Liver (tissue), 10 donors: ENCODE measurements at places on chromosomes 3 and 15. TPM values are rescaled to one million over a fixed set of nuclear protein-coding genes. Genes with fewer than 3 reads are reported as not detected.

- H3K4me1 ChIP-seq = no peaks in the 10 kb centered on the region
- H3K4me3 ChIP-seq = no peak overlapping the region
- H3K27me3 ChIP-seq = no peaks in the 10 kb centered on the region
- peaks cover 9% of the 10 kb centered on the region for H3K36me3 ChIP-seq
- no peak for DNase-seq
These were observed 64.2 kb downstream of the CYFIP1 start for GRCh38 chr15:22915866-22916515.

Gene ATP13A4
- polyA plus RNA-seq = 0.35 TPM

DNA sequence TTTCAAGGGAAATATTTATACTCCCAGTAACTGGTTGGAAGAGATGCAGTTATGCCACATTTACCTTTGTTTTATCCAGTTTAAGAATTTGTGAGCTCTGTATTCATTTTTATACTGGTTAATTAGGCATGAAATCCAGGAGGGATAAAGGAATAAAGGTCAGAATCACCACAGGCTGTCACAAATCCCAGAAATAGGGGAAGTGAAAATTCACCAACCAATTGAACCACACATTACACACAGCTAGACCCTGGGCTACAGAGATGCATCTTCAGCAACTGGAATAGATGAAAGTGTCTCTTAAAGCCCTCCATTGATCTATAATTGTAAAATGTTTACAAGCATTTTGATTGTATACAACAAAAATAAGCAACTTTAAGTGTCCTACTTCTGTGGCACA, 18.5 kb downstream of the SERPINI1 start:
- DNase-seq = no peak

Gene HACD3
- polyA plus RNA-seq = 89.1 TPM

GRCh38 chr3:167858865-167859264, 123.3 kb downstream of the SERPINI1 start:
- no peak overlapping the region for H3K27ac ChIP-seq
- H3K27me3 ChIP-seq = no peaks in the 10 kb centered on the region
- no peak for DNase-seq
- no peaks in the 10 kb centered on the region for H3K36me3 ChIP-seq
- peaks cover 8% of the 10 kb centered on the region for H3K4me1 ChIP-seq

Gene GP5
- polyA plus RNA-seq = 0.15 TPM

DNA sequence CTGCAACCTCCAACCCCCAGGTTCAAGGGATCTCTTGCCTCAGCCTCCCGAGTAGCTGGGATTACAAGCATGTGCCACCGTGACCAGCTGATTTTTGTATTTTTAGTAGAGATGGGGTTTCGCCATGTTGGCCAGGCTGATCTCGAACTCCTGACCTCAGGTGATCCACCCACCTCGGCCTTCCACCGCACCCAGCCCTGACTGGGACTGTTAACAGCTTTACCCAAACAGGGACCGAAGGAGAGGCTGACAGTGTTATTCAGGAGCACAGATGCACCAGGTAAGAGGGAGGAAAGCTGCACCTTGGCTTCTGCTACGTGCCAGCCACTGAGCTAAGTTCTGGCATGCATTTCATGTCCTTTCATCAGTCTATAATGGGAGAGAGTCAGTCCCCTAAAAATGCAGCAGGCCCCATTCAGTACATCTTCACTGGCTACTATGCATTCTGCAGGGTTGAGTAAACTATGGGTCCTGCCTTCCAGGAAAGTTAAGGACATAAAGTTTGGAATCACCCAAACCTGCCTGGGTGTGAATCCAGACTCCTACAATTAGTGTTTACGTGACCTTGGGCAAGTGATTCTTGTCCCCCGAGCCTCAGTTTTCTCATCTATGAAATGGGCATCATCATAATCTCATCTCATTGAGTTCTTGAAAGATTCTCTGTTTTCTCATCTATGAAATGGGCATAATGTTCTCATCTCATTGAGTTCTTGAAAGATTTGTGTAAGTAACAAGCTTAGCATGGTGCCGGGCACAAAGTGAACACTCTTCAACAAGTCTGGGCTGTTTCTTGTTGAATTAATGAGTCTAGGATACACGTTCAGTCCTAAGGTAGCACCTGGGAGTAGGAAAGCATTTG, 82.2 kb downstream of the CPN2 start:
- peak overlapping the region; percentile 96 for H3K27ac ChIP-seq
- H3K27me3 ChIP-seq = no peaks in the 10 kb centered on the region
- no peak for DNase-seq
- no peak overlapping the region for H3K4me3 ChIP-seq
- H3K4me1 ChIP-seq = peaks cover 42% of the 10 kb centered on the region

- no peak for DNase-seq
- peak overlapping the region; percentile 57 for H3K4me3 ChIP-seq
- H3K36me3 ChIP-seq = no peaks in the 10 kb centered on the region
- peak overlapping the region; percentile 61 for H3K27ac ChIP-seq
- peaks cover 15% of the 10 kb centered on the region for H3K4me1 ChIP-seq
- H3K27me3 ChIP-seq = no peaks in the 10 kb centered on the region
These were observed 535 bp downstream of the MCTP2 start for GRCh38 chr15:94231723-94232468.

Gene ANKRD34C
- not detected for polyA plus RNA-seq

DNA sequence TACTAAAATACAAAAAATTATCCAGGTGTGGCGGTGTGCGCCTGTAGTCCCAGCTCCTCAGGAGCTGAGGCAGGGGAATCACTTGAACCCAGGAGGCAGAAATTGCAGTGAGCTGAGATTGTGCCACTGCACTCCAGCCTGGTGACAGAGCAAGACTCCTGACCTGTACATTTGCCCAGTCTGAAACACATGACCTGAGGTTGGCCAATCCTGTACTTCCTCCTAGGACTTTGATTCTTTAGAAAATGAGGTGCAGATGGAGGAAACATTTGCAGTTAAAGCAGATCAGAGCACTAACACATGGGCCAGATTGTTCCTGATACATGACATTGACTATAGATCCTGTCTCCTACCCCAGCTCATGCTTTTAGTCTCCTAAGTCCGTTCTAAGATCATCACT, 28.9 kb upstream of the LPP start:
- no peaks in the 10 kb centered on the region for H3K4me1 ChIP-seq
- DNase-seq = no peak
- no peaks in the 10 kb centered on the region for H3K36me3 ChIP-seq

DNA sequence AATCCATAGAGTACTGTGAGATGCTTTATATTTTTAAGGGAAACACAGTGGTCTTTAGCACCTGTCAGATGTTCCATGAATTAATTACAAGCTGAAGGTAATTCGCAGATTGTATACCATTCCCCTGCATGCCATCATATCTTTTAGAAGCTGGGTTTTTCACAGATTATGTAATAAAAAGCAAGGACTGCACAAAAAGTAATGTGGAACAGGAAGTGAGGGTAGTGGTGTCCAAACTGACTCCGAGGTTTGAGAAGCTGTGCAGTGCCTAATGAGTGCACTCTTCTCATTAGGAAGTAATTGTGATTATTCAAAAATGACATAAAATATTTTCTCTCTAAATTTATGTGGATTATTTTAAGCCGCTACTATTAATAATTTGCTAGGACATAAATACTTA, 123.2 kb downstream of the GOLIM4 start:
- H3K4me3 ChIP-seq = no peak overlapping the region
- H3K36me3 ChIP-seq = no peaks in the 10 kb centered on the region
- H3K4me1 ChIP-seq = no peaks in the 10 kb centered on the region
- no peak for DNase-seq
- H3K27ac ChIP-seq = no peak overlapping the region

DNA sequence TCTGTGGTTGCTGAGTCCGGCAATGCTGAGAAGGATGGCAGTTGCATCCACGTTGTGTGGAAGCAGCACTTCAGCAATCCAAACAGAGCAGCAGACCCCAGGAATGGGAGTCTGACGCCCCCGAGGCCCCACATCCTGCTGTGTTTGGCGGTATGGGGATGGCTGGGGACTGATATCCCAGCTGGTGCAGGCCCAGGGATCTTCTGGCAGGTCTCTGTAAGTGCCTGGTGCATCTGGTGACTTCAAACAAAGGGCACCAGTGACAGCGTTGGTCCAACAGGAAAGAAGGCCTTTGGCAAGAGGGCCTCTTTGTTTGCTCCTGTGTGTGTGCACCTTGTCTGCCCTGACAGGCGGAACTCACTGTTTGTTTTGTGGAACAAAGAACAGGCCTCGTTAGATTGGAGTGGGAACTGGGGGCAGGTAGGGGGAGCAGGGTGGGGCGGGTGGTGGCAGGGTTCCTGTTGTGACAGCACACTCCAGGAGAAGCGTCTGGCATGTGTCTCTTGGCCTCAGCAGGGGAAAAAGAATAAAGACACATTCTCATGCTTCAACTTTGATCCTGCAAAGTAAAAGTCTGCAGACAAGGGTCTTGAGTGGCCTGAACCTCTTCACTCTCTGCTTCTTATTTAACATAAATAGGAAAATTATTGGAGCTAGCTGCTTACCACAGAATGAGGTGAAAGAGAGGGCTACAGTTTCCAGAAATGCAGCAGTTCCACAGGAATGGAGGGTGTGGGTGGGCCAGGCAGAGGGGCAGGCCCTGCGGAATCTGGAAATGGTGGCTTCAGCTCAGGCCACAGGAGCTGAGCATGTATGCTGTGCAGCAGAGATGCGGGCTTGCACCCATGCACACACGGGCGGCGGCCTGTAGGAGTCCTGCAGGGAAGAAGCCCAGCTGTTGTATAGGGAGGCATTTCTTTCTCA, 94.5 kb upstream of the MYZAP start:
- peak overlapping the region; percentile 25 for H3K27ac ChIP-seq
- no peak overlapping the region for H3K4me3 ChIP-seq
- H3K27me3 ChIP-seq = no peaks in the 10 kb centered on the region
- H3K36me3 ChIP-seq = peaks cover 6% of the 10 kb centered on the region
- peaks cover 5% of the 10 kb centered on the region for H3K4me1 ChIP-seq

GRCh38 chr15:74790080-74790916, 8.4 kb downstream of the CSK start:
- no peak for DNase-seq
- H3K4me3 ChIP-seq = no peak overlapping the region
- no peaks in the 10 kb centered on the region for H3K27me3 ChIP-seq
- H3K4me1 ChIP-seq = peaks cover 13% of the 10 kb centered on the region

DNA sequence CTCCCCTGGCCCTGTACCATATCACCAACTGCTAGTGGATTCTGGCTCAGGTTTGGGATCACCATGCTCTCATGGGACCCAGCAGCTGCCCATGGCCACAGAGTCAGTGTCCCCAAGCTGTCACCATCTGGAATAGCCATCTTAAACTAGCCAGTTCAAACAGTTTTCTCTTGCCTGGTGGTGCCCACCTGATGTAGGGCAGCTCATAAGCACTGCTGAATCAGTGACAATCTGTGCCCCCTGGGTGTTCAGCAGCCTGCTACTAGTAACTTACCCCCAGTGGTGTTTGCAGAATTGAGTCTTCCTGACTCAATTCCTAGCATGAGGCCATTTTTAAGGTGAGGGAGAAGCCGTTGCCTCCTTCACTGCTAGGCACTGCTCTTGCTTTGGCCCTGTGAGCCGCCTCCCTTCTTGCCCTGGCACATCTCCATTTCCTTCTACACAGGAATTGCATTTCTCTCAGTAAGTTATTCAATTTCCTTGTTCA, 7.9 kb downstream of the RPSA start:
- no peak overlapping the region for H3K27ac ChIP-seq
- no peak for DNase-seq
- H3K4me1 ChIP-seq = no peaks in the 10 kb centered on the region
- no peak overlapping the region for H3K4me3 ChIP-seq

GRCh38 chr3:353191-353739, 156.7 kb downstream of the CHL1 start:
- H3K36me3 ChIP-seq = no peaks in the 10 kb centered on the region
- H3K4me1 ChIP-seq = no peaks in the 10 kb centered on the region
- H3K27ac ChIP-seq = no peak overlapping the region
- DNase-seq = no peak
- no peak overlapping the region for H3K4me3 ChIP-seq

GRCh38 chr3:78970656-78971055, 797.1 kb downstream of the ROBO1 start:
- no peaks in the 10 kb centered on the region for H3K36me3 ChIP-seq
- H3K27me3 ChIP-seq = no peaks in the 10 kb centered on the region
- no peaks in the 10 kb centered on the region for H3K4me1 ChIP-seq
- no peak overlapping the region for H3K4me3 ChIP-seq
- no peak overlapping the region for H3K27ac ChIP-seq

DNA sequence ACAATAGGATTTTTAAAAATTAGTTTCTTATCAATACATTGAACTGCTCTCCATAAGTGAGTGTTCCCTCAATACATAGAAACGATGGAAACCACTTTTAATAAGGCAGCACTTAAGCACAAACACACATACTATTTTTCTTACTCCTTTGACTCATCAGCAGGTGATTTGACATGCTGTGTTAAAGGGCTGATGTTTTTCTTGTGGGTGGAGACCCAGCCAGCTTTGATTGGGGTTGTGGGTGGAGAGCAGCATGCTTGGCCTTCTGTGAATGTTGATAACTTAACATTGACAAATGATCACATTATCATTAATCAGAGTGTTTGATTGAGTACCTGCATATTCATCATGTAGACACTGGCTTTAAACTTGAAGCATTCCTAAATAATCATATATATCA, 223.0 kb upstream of the DPH6 start:
- no peaks in the 10 kb centered on the region for H3K27me3 ChIP-seq
- H3K4me1 ChIP-seq = no peaks in the 10 kb centered on the region
- H3K36me3 ChIP-seq = no peaks in the 10 kb centered on the region
- no peak overlapping the region for H3K27ac ChIP-seq

DNA sequence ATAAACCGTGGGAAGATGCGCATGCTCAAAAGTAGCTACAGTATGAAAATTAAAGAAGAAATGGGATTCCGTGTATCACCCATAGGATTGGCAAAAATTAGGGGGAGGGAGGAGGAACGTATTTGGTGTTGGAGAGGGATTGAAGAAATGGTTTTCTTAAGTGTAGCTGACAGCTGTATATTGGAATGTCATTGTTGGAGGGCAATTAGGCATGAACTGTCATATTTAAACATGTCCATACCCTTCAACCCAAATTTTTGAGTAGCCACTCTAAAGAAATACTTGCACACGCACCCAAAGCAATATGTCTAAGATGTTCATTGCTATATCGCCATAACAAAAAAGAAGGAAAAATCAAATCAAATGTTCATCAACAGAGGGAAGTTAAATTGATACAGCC, 144.7 kb downstream of the TLE3 start:
- H3K36me3 ChIP-seq = no peaks in the 10 kb centered on the region
- H3K4me1 ChIP-seq = no peaks in the 10 kb centered on the region
- H3K27me3 ChIP-seq = no peaks in the 10 kb centered on the region
- H3K4me3 ChIP-seq = no peak overlapping the region
- DNase-seq = no peak
- H3K27ac ChIP-seq = no peak overlapping the region

GRCh38 chr3:184351511-184352148, 9.8 kb downstream of the CLCN2 start:
- no peaks in the 10 kb centered on the region for H3K27me3 ChIP-seq
- H3K36me3 ChIP-seq = no peaks in the 10 kb centered on the region
- H3K27ac ChIP-seq = no peak overlapping the region
- no peak overlapping the region for H3K4me3 ChIP-seq
- DNase-seq = no peak

Gene LCTL
- polyA plus RNA-seq = 0.13 TPM

GRCh38 chr3:139564294-139564861, 24.8 kb upstream of the RBP1 start:
- H3K27me3 ChIP-seq = no peaks in the 10 kb centered on the region
- no peak overlapping the region for H3K27ac ChIP-seq
- no peak for DNase-seq
- no peaks in the 10 kb centered on the region for H3K36me3 ChIP-seq
- no peak overlapping the region for H3K4me3 ChIP-seq
- no peaks in the 10 kb centered on the region for H3K4me1 ChIP-seq

Gene MESP2
- 0.03 TPM for polyA plus RNA-seq

GRCh38 chr3:76352511-76353284, 567.3 kb upstream of the ZNF717 start:
- DNase-seq = no peak
- no peak overlapping the region for H3K27ac ChIP-seq
- H3K4me1 ChIP-seq = no peaks in the 10 kb centered on the region
- H3K36me3 ChIP-seq = no peaks in the 10 kb centered on the region
